Mesothelial cell of epicardium (in vitro differentiated cells): ENCODE measurements at places on chromosomes 13 and 19. TPM values are rescaled to one million over a fixed set of nuclear protein-coding genes. Genes with fewer than 3 reads are reported as not detected.
A peak's percentile ranks its signal among the peaks of the same experiment; 100 is the strongest.

- peaks cover 38% of the 10 kb centered on the region for H3K36me3 ChIP-seq
- no peaks in the 10 kb centered on the region for H3K27me3 ChIP-seq
- H3K4me1 ChIP-seq: no peaks in the 10 kb centered on the region
- no peak overlapping the region for H3K27ac ChIP-seq
- no peak overlapping the region for H3K4me3 ChIP-seq
These were observed 16.9 kb downstream of the TMEM161A start for GRCh38 chr19:19121371-19121770.

PROSER3 gene
- total RNA-seq: 45.1 to 50.5 TPM (median 46.6 TPM) in 3 replicates

- no peaks in the 10 kb centered on the region for H3K36me3 ChIP-seq
- H3K4me3 ChIP-seq: no peak overlapping the region
- H3K4me1 ChIP-seq: no peaks in the 10 kb centered on the region
- no peaks in the 10 kb centered on the region for H3K27me3 ChIP-seq
- no peak overlapping the region for H3K27ac ChIP-seq
These were observed 128.7 kb downstream of the TSHZ3 start for GRCh38 chr19:31220540-31220939.

DNA sequence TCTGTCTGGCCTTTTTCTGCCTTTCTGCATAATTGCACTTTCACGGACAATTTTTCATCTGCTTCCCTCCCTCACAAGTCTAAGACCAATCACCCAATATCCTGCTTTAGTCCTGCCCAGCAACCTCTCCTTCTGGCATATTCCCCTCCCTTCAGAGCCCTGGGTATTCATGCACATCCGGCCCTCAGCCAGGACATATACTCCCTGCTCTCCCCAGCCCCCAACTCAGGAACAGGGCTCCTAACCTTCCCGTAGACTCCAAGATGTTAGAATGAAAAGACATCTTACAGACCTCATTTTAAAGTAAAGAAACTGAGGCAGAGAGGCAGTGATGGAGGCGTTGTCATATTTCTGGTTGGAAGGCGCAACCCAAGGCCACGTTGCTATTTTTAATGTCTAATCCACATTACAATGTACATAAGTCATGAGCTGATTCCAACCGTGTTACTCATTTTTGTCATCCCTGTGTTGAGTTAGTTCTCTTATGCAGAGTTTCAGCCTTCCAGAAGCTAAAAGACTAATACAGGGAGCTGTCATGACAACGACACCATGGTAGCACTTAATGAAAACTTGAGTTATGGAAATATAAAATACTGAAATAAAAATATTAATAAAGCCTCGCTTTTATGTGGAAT is 209.2 kb downstream of the TSHZ3 start:
- H3K4me3 ChIP-seq: no peak overlapping the region
- no peak for DNase-seq
- H3K36me3 ChIP-seq: no peaks in the 10 kb centered on the region
- peaks cover 8% of the 10 kb centered on the region for H3K4me1 ChIP-seq
- peaks cover 11% of the 10 kb centered on the region for H3K27me3 ChIP-seq

- no peak overlapping the region for H3K27ac ChIP-seq
- H3K4me3 ChIP-seq: no peak overlapping the region
- H3K27me3 ChIP-seq: no peaks in the 10 kb centered on the region
- no peaks in the 10 kb centered on the region for H3K36me3 ChIP-seq
- no peak for DNase-seq
- no peaks in the 10 kb centered on the region for H3K4me1 ChIP-seq
These were observed 300.5 kb downstream of the PCDH17 start for GRCh38 chr13:57932061-57932460.

GRCh38 chr19:3771000-3771905 is 775 bp downstream of the RAX2 start:
- no peak overlapping the region for H3K4me3 ChIP-seq
- no peaks in the 10 kb centered on the region for H3K27me3 ChIP-seq
- DNase-seq: no peak
- no peak overlapping the region for H3K27ac ChIP-seq
- peaks cover 8% of the 10 kb centered on the region for H3K36me3 ChIP-seq

GRCh38 chr13:62846302-62846701 is 1430.7 kb upstream of the PCDH20 start:
- no peak overlapping the region for H3K4me3 ChIP-seq
- no peaks in the 10 kb centered on the region for H3K4me1 ChIP-seq
- no peaks in the 10 kb centered on the region for H3K27me3 ChIP-seq
- H3K27ac ChIP-seq: no peak overlapping the region
- no peaks in the 10 kb centered on the region for H3K36me3 ChIP-seq
- DNase-seq: no peak

GRCh38 chr13:51921790-51922740 is 60.3 kb downstream of the CCDC70 start:
- DNase-seq: no peak
- H3K27ac ChIP-seq: no peak overlapping the region

GRCh38 chr19:15378534-15379082 is 979 bp downstream of the AKAP8 start:
- peak; percentile 56 for DNase-seq
- H3K4me3 ChIP-seq: peak overlapping the region; percentile 98
- H3K27me3 ChIP-seq: no peaks in the 10 kb centered on the region

PEX11G gene
- 6.5 to 7.3 TPM (median 7.0 TPM) in 3 replicates for total RNA-seq

KLK6 gene
- total RNA-seq: 14.6 to 15.4 TPM (median 15.4 TPM) in 3 replicates

DNA sequence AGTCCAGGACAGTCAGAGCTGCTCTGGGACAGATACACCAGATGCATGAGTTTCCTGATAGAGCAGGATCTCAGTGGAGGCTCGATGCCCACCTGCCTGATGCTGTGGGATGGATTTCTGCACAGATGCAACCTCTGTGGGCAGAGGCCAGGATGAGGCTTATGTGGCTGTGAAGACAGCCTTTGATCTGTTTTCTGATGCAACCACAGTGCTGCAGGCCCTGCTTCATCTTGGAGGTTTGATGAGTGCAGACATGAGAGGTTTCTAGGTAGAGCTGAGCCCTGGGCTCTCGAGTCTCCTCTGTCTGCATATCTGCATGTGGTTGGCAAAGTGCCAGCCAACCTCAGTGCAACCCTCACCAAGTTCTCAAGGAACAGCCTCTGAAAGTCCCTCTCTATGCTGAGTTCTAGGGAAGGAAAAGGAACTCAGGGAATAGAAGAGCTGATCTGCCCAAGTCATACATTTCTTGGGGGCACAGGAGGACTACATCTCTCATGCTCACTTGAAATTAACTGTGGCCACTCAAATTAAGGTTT is 23.1 kb upstream of the TSHZ3 start:
- peaks cover 20% of the 10 kb centered on the region for H3K36me3 ChIP-seq
- H3K4me3 ChIP-seq: no peak overlapping the region
- peaks cover 2% of the 10 kb centered on the region for H3K27me3 ChIP-seq
- H3K4me1 ChIP-seq: peaks cover 4% of the 10 kb centered on the region

ZNF547 gene
- 3.9 to 6.8 TPM (median 4.7 TPM) in 3 replicates for total RNA-seq

- DNase-seq: no peak
- H3K4me1 ChIP-seq: peaks cover 42% of the 10 kb centered on the region
- no peaks in the 10 kb centered on the region for H3K36me3 ChIP-seq
- no peak overlapping the region for H3K4me3 ChIP-seq
- peak overlapping the region; percentile 94 for H3K27ac ChIP-seq
These were observed 475.1 kb downstream of the FOXO1 start for GRCh38 chr13:40191186-40191980.

GGN gene
- 1.3 to 2.4 TPM (median 2.0 TPM) in 3 replicates for total RNA-seq

LRRC8E gene
- total RNA-seq: 4.3 to 5.2 TPM (median 4.9 TPM) in 3 replicates
